B cell (primary cell): ENCODE measurements at places on chromosomes 12 and 14. TPM values are rescaled to one million over a fixed set of nuclear protein-coding genes. Genes with fewer than 3 reads are reported as not detected.

Gene SLC5A8
- total RNA-seq = not detected in 2 replicates

Gene DRAM1
- total RNA-seq = 7.9 and 10.2 TPM in 2 replicates

Gene UNC79
- total RNA-seq = 0.15 and 0.24 TPM in 2 replicates

Gene SLC22A17
- total RNA-seq = 0.89 and 0.97 TPM in 2 replicates

Gene RPL10L
- total RNA-seq = not detected in 2 replicates

- no peak for DNase-seq
Observed at GRCh38 chr12:97160277-97160676, 253.2 kb downstream of the NEDD1 start.

GRCh38 chr12:5318874-5319273 is 113.0 kb upstream of the NTF3 start:
- DNase-seq = no peak

GRCh38 chr12:52636189-52636588 is 15.8 kb downstream of the KRT2 start:
- DNase-seq = no peak

DNA sequence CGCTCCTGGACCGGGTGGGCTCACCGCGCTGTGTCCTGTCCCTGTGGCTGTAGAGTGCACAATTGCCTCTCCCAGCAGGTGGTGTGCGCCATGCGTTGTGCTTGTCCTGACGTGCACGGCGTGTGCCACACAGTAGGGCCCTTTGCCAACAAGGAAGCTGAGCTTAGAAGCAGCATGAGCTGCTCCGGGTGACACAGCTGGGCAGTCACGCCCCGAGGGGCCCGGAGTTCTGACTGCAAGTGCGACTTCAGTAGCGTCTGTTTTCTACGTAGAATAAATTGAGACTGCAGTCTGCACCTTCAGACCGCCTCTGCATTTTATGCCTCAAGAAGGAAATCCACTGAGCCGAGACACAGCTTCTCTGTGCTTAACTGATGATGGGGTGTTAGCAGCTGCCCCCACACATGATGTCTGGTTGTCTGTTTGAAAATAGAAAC is 81.6 kb downstream of the ADGRD1 start:
- peak; percentile 61 for DNase-seq

GRCh38 chr12:105418821-105419291 is 88.4 kb downstream of the C12orf75 start:
- no peak for DNase-seq

DNA sequence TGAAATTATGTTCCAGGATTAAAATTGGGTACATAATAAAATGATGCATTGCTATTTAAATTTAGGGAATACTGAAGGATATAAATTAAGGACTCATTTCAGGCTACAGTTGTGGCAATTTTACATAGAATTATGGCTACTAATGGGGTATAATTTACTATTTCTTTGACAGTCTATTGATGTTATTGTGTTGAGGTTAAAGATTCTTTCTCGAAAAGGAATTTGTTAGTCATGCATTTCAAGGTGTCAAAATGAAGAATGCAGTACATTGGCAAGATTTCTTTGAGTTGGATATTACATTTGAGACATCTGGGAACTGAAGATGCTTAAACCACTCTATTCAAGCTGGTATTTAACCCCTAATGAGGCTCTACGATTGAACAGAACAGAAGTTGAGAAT is 28.3 kb downstream of the SLC5A8 start:
- DNase-seq = no peak

GRCh38 chr14:30558675-30559555 is at the start of gene G2E3:
Gene G2E3, plus strand, starts transcription at chr14:30559158. Its CDS starts 21,922 bp downstream, at chr14:30581080.
- DNase-seq = peak; percentile 90

GRCh38 chr12:3336606-3337311 is 154.2 kb upstream of the PRMT8 start:
- DNase-seq = no peak
